ENCODE measurements at places on chromosomes 13 and 19. TPM values are rescaled to one million over a fixed set of nuclear protein-coding genes. Genes with fewer than 3 reads are reported as not detected.

Gene SLC1A6
- not detected for total RNA-seq

Gene ZNF177
- total RNA-seq, result 1.9 TPM

Gene CD70
- total RNA-seq, result not detected

Gene LHFPL6
- 96.5 TPM for total RNA-seq

Gene NLRP11
- 0.06 TPM for total RNA-seq

Gene BRCA2
- total RNA-seq, result 1.8 TPM

Gene MIA
- total RNA-seq, result 2.6 TPM

Gene SLC6A16
- not detected for total RNA-seq

Gene ZNF708
- total RNA-seq, result 5.6 TPM

Gene PNMA8A
- total RNA-seq, result 5.6 TPM

Gene SPACA4
- not detected for total RNA-seq

Gene IGLON5
- 0.44 TPM for total RNA-seq

Gene C19orf81
- not detected for total RNA-seq

Gene ZNF559
- 15.9 TPM for total RNA-seq

Gene TEX29
- total RNA-seq, result not detected

Gene ZNF439
- 2.2 TPM for total RNA-seq

Gene LIM2
- total RNA-seq, result not detected

Gene RDH8
- total RNA-seq, result not detected

Gene CYP4F3
- not detected for total RNA-seq

Gene CEACAM5
- not detected for total RNA-seq

Gene TPTE2
- not detected for total RNA-seq

Gene PKN1
- 80.4 TPM for total RNA-seq

Gene FSD1
- 0.69 TPM for total RNA-seq

Gene SLC39A3
- 30.5 TPM for total RNA-seq

Gene FGF22
- not detected for total RNA-seq

Gene ANO8
- 3.9 TPM for total RNA-seq

Gene WIZ
- total RNA-seq, result 35.7 TPM

Gene ZNF135
- 5.3 TPM for total RNA-seq

Gene TNFRSF19
- 18.2 TPM for total RNA-seq
